ENCODE measurements at places on chromosomes 13 and 19.

GRCh38 chr19:43380008-43380407, 26.5 kb downstream of the CD177 start:
- no peak for DNase-seq

- no peak for DNase-seq
These were observed 141.3 kb downstream of the RNF17 start for GRCh38 chr13:24905242-24905641.

DNA sequence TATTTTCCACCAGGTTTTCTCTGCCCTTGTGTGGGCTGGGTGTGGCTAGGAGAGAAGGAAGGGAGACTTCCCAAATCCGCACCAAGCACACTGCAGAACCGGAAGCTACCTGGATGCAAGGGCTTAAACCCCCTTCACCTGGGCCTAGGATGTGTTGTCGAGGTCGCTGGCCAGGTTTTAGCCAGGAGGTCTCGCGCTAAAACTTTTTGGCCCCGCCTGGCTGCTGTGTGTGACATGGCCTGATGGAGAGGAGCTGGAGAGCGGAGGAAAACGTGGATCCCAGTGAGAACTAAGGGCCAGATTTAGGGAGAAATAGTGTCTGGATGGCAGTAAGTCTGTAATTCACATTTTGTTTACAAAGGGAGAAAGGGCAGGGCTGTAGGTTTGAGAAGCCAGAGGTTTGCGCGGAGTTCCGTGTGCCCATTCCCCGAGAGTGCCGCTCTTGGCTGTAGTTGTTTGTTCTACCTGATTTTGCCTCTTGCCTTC, 3.1 kb upstream of the TSHZ3 start:
- no peak for DNase-seq

GRCh38 chr19:55098716-55099556, 18.5 kb downstream of the PPP1R12C start:
- DNase-seq, result no peak

DNA sequence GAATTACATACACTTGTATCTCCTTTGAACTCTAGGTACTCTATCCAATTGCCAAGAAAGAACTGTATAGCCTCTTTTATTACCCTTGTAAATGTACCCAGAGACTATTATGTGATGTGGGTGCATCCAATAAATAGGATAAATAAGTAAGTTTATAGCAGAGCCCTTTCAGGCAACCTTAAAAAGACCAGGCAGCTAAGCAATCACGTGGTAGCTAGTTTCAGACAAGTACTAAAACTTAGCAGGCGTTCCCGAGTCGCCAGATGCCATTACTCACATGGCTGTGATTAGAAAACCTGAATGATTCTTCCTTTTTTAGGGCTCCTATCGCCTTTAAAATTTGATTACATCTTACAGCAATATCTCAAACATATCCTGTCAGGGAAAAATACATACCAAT, 1303.0 kb downstream of the EFNB2 start:
- DNase-seq, result no peak

- DNase-seq, result no peak
These were observed 28.1 kb downstream of the DHX34 start for GRCh38 chr19:47377208-47377701.

DNA sequence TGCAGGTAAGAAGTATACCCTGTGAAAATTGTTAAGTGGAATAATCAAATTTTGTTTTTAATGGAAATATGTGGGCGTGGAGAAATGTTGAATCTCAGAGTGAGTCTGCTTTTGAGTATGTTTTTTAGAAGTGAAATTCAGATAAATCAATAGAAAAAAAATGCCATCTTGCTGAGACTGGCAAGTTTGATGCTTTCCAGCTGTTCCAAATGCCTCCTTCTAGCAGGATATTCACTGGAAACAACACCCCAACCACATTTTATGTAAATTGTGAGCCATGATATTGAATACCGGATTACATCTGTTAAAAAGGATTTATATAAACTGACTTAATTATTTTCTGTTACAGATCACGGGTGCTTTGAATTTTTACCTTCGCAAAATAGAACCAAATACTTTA, 115.4 kb downstream of the ITGBL1 start:
- no peak for DNase-seq

- DNase-seq, result no peak
These were observed 230.1 kb downstream of the KCTD12 start for GRCh38 chr13:76656056-76656455.

DNA sequence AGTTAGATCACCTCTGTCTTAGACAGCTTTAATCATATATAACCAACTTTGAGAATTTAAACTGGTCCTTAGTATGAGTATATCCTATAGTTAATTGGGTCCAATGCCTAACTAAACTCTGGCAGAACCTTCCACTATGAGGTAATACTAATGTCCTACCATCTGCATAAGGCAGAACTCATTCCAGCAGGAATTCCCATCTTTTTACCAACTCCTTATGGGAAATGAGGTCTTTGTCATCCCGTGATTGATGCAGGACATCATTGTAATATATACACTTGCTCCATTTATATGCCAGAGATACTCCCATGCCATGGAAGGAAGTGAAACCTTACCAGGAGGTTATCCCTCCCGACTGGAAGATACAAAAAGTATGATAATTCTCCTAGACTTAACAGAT, 2.8 kb downstream of the KCTD4 start:
- no peak for DNase-seq

DNA sequence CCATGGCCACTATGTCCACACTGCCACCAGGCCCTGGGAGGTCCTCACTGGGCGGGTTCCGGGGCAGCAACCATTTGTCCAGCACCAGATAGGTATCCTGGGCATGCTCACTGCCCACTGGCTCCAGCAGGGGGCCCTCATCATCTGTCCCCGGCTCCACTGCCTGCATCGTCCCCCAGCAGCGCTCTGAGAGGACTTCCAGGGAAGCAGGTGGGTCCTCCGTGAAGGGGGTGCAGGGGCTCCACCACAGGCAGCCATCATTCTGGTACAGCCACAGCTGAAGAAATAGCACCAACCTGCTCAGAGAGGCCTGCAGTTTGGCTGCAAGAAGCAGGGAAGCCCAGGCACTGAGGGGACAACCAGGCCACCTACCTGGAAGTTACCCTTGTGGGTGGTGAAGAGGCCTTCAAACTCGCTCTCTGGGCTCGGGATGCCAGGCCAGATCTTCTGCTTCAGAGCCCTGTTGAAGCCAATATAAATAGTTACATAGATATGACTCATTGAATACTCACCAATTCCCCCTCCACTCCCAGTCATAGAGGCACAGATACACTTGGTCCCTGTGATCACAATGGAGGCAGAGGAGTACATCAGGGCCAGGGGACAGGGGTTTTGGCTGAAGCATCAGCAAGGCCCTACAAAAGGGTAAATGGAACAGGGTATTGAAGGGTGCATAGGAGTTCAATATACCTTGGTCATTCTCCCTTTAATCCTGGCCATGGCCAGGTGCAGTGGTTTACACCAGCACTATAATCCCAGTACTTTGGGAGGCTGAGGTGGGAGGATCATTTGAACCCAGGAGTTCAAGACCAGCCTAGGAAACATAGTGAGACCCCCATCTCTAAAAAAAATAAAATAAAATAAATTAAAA, 4.1 kb downstream of the SWSAP1 start:
- no peak for DNase-seq

GRCh38 chr13:105567951-105568525, 967.4 kb downstream of the EFNB2 start:
- DNase-seq, result no peak

GRCh38 chr13:46079770-46080169, 25.1 kb downstream of the CPB2 start:
- DNase-seq, result no peak

- no peak for DNase-seq
These were observed 1369.1 kb downstream of the UQCRFS1 start for GRCh38 chr19:27843861-27844260.

DNA sequence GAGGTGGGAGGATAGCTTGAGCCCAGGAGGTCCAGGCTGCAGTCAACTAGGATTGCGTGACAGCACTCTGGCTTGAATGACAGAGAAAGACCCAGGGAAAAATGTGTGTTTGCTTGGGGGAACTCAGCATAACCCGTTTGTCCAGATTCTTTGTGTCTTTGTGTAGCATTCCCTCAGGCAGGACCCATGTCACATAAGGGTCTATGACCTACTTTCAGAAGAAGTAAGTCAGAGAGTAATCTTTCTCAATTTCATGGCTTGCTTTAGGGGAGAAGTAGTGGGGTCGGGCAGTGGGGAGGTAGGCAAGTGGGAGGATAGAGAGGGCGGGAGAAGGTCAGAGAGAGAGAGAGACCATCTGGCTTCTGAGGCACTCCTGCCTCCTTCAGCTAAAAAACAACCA, 11.9 kb upstream of the PSPC1 start:
- no peak for DNase-seq

DNA sequence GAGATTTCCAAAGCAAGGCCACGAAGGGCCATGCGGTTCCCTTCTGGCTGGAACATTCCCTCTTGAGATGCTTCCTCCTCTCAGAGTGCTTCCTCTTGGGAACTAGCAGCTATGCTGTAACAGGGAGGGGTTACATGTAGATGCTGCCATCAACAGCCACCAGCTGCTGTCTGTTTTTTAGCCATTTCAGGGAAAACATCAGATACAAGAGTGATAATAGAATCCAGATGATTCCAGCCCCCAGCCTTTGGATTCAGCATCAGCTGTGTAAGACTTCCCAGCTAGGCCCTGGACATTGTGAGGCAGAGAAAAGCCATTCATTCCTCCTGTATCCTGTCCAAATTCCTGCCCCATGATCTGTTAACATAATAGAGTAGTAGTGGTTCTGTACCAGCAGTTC, 8.2 kb upstream of the ZNF177 start:
- no peak for DNase-seq

DNA sequence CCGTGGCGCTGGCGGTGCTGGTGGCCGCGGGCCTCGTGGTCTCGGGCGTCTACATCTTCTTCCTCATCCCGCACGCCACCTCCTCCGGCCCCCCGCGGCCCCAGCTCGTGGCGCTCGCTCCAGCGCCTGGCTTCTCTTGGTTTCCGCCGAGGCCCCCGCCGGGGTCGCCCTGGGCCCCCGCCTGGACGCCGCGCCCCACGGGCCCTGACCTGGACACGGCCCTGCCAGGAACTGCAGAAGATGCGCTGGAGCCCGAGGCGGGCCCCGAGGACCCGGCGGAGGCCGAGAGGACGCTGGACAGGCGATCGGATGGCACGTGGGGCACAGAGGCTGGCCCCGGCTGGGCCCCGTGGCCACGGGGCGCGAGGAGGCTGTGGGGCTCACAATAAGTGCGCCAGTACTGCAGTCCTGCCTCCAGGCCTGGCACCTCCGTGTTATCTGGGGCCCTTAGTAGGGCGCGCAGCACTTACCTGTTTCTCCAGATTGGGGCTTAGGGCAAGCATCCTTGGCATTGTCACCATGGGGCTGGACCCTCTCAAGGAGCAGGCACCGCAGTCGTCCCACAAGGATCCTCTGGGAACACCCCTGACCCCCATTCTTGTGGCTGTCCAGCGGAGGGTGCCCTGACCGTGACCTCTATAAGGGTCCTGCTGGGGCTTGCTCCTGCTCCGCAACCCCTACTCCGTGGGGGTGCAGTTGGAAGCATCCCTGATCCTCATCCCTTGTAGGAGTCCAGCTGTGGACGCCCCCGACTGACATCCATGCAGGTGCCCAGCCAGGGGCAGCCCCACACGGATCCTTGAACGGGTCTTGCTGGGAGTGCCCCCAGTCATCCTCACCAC, 1.5 kb downstream of the RNF225 start:
- no peak for DNase-seq

DNA sequence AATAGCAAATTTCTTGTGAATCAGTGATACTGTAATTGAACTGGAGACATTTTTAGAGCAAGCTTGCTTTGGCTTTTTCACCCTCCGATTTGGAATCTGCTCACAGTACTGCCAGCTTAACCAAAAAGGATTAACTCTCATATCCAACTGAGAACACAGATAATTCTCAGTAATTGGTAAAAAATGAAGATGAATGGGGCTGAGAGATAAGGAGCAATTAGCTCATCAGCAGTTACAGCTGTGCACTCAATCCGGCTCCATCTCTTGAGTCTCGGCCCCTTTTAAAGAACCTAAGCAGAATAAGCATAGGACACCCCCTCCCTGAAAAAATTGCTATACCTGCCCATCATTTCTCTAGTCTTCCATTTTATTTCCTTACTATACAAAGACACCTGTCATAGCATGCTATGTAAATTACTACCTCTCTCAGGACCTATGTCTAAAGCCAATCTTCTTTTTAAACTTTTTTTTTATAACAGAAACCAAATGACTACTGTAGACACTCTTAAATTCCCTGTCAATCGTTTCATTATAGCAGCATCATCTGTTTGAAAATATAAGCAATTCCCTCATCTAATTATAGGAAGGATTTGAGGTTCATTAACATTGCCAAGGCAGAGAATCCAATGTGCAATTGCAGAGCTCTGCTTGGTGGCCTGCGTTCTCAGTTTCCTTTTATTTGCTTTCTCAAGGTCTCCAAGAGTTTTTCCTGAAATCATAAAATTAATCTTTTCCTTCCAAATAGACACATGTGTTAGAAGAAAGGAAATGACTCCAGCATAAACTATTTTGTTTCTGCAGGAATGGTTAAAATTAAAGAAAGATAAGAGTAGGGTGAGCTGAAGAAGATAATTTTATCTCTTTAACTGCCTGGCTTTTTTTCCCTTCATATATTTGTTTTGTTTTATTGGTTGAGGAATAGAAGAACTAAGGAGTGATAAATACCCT, 242.1 kb downstream of the DACH1 start:
- DNase-seq, result no peak

DNA sequence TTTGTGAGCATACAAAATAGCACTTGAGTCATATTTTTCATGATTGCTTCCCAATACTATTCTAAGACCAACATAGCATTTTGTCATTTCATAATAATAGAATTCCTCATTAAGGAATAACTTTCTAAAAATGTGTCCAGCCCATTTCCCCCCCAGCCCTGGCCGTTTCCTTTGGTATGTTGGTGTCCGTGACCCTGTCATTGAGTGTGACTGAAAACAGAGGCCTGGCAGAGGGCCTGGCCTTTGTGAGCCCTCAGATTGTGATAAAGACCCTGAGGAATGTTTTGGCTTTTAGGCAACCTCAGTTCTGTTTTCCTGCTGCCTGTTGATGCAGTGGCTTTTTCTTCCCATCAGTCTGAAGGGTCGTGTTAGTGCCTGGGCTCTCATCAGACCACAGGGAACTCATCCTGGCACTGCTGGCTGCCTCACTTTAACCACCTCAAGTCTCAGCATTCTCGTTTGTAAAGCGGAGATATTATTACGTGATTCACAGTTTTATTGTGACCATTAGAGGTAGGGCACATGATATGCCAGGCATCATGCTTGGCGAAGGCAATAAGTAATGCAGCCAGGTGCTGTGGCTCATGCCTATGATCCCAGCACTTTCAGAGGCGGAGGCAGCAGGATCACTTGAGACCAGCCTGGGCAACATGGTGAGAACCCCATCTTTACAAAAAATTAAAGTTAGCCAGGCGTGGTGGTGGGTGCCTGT, 13.8 kb downstream of the SPINT2 start:
- no peak for DNase-seq

DNA sequence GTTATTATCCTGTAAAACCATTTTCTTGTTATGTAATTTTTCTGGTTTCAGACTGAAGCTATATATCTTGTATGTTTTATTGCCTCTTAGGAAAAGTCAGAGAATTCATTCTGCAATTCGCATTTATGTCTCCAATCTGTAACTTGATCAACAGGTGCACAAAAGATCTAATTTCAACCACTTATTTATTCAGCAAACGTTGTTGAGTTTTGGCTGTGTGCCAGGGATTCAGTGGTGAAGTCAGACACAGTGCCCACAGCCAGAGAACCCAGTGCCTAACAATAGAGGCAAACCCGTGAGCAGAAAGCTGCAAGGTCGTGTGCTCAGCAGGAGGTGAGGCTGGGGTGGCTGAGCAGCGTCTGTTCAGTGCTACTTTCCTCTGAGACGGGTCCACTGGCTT, 119.5 kb upstream of the MCF2L start:
- no peak for DNase-seq

Data from GM12864 (cell line).